Activated T-helper 2 cell treated with anti-CD3 and anti-CD28 coated beads, Interferon-gamma antibody, Interleukin-2, Interleukin-4, amounts not matched to agents 10 μg/mL and 5 μg/mL and 100 μg/mL, durations not matched to agents 14 hours and 24 hours and 36 hours (primary cell): ENCODE measurements at places on chromosomes 7 and 10.

- no peaks in the 10 kb centered on the region for H3K36me3 ChIP-seq
- no peaks in the 10 kb centered on the region for H3K4me1 ChIP-seq
- no peak for DNase-seq
- H3K27me3 ChIP-seq = no peaks in the 10 kb centered on the region
These were observed 311.1 kb upstream of the ADARB2 start for GRCh38 chr10:2048337-2048973.

DNA sequence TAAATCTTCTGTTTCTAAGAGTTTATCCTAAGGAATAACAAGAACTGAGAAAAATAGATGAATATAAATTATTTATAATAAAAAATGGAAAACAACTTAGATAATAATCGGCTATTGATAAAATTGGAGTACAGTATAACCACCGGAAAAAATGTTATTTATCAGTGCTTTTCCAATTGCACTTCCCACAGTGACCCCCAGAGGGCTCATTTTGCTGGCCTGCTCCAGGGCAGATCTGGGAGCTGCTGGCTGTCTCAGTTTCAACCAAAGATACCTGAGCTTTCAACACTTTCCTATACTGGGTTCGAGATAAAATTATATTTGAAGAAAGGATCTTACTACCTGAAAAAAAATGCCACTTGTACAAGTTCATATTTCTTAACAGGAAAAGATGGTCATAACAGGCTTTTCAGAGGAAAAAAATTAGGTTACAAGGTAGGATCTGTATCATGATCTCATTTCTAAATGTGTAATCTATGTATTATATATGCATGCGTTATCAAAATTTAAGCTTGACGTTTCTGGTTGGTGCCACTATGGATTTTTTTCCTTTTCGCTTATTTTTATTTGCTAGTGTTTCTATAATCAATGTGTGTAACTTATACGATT is 165.7 kb downstream of the NPSR1 start:
- H3K27me3 ChIP-seq = no peaks in the 10 kb centered on the region
- H3K27ac ChIP-seq = no peak overlapping the region
- peaks cover 2% of the 10 kb centered on the region for H3K4me1 ChIP-seq
- DNase-seq = no peak

DNA sequence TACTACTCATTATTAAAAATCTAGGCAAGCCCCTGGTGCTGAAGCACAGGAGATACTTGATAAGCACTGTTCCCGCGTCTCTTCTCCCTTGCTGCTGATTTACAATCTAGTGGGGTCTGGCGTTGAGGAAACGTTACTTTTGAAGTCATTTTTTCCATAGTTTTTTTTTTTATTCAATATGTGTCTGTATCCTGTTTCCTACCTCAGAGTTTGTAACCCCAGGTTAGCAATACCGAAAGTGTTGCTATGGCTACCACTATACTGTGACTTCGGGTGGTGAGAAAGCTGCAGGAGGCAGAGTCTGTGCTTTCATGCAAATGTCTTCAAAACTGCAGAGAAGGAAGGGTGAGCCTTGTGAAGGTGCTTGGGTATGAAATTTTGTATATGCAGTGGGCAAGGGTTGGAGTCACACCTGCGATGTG is 458.8 kb upstream of the GHITM start:
- peaks cover 29% of the 10 kb centered on the region for H3K4me1 ChIP-seq
- H3K4me3 ChIP-seq = no peak overlapping the region

DNA sequence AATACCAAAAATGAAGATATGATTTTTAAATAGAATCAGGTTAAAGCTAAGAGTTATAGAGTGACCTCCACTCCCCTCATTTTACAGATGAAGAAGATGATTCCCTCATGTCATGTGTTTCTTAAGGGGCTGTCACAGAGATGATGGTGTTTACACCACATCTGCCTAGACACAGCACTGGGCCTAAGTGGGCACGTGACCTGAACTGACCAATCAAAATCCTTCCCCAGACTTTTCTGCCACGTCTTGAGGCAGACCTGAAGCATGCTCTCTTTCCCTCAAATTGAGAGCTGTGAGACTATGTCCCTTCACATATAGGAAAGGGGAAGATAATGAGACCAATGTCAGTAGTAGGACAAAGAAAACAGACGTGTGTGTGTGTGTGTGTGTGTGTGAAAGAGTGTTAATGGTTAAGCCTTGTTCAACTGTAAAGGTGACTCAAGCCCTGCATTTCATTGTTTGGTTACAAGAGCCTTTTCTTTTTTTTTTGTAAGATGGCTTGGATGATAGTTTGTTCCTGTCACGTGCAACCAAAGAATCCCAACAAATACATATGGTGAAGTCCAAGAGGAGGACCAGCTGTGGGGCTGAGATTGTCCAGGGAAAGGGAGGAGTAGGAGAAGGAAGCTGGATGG is 172.8 kb upstream of the AOAH start:
- no peak overlapping the region for H3K4me3 ChIP-seq
- H3K36me3 ChIP-seq = peaks cover 63% of the 10 kb centered on the region
- no peak for DNase-seq

DNA sequence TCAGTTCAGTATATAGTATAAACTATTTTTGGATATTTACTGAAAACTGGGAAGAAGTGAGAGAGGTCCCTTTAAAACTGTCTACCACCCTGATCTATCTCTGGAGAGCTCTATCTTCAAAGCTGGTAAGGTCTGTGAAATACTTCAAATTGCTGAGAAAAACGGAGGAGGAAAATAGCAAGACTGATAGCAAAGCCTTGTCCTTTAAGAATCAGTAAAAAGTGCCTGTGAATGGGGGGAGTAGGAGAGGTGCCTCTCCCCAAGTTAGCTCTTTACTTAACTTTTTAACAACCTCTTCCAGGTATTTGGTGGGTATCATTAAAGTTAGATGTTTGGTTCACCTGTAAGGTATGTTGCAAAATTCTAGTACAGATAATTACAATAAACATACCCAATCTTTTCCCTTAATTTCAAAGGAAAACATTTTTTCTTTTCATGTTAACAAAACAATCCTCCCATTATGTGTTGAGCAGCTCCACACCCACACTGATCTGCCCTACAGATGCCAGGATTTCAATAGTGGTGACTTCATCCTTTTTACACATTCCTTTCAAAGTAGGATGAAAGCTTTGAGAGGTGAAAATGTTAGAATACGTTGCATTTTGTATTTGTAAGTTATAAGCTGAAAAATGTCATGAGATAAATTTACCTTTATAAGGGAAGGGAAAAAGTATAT is 149.2 kb downstream of the CRPPA start:
- no peak for DNase-seq
- no peaks in the 10 kb centered on the region for H3K36me3 ChIP-seq
- H3K4me3 ChIP-seq = no peak overlapping the region
- H3K4me1 ChIP-seq = peaks cover 10% of the 10 kb centered on the region

DNA sequence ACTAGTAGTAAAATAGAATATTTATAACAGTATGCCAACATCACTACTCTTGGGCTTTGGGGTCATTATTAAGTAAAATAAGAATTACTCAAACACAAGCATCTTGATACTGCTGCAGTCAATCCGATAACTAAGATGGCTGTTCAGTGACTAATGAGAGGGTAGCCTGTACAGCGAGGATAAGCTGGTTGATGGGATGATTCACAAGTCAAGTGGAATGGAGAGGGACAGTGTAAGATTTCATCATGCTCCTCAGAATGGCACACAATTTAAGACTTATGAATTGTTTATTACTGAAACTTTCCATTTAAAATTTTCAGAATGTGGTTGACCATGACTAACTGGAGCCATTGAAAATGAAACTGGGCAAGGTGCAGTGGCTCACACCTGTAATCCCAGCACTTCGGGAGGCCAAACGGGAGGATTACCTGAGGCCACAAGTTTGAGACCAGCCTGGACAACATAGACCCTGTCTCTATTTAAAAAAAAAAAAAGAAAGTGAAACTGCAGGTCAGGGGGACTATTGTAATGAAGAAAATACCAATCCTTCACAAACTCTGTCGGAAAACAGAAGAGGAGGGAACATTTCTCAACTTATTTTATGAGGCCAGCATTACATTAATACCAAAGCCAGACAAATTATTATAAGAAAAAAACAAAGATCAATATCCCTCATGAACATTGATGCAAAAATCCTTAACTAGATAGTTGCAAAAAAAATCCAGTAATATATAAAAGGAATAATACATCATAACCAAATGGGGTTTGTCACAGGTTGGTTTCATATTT is 11.2 kb downstream of the AVL9 start:
- no peak overlapping the region for H3K4me3 ChIP-seq
- H3K27ac ChIP-seq = peak overlapping the region; percentile 79
- H3K4me1 ChIP-seq = peaks cover 28% of the 10 kb centered on the region
- H3K36me3 ChIP-seq = peaks cover 42% of the 10 kb centered on the region

DNA sequence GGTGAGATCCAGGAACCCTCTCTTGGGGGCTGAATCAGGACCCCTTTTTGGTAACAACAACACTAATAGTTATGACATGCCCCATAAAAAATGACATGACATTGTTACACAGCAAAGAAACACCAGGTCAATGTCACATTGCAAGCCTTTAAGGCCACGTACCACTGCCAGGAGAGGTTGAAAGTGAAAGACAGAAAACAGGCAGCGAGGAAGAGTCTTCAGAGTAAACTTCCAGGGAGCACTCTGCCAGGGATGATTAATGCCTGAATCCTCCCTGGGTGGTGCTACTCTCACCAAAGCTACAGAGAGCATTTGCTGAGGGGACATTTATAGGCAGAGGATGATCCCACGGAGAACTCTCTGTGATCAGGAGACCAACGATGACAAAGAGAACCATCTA is 551.6 kb downstream of the CALN1 start:
- no peaks in the 10 kb centered on the region for H3K27me3 ChIP-seq
- no peaks in the 10 kb centered on the region for H3K36me3 ChIP-seq
- H3K27ac ChIP-seq = no peak overlapping the region
- no peak for DNase-seq
- H3K4me3 ChIP-seq = no peak overlapping the region

DNA sequence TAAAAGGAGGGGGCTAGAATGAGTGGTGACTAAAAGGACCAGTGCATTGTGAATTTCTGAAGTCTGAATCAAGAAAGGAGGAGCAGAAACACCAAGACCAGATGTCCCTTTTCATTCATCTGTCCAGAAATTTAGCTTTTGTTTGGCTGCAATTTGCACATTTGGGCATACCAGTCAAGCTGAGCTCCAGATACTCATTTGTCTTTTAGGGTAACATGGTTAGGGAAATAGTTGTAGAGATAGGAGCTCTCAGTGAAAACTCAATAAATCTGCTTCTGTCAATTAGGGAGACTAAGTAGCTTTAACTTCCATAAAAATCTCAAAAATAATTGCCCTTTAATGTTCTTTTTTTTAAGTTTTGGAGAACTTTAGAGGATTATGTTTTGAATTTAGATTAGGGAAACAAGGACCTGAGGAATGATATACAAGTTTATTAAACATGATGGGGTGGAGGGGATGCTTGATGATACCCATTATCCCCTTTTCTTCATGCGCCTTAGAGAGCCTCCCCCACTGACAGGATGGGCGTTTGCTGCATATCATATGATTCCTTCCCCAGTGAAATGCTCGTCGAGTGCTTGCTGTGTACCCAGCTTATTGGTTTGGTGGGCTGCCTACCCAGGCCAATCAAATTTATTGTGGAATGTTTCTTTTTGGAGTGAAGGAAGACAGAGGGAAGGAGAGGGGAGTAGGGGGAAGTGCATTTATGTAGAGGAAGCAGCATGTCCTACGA is 50.7 kb upstream of the RPA3 start:
- no peak overlapping the region for H3K4me3 ChIP-seq
- no peak for DNase-seq
- H3K27ac ChIP-seq = no peak overlapping the region
- H3K4me1 ChIP-seq = peaks cover 30% of the 10 kb centered on the region
- no peaks in the 10 kb centered on the region for H3K36me3 ChIP-seq

DNA sequence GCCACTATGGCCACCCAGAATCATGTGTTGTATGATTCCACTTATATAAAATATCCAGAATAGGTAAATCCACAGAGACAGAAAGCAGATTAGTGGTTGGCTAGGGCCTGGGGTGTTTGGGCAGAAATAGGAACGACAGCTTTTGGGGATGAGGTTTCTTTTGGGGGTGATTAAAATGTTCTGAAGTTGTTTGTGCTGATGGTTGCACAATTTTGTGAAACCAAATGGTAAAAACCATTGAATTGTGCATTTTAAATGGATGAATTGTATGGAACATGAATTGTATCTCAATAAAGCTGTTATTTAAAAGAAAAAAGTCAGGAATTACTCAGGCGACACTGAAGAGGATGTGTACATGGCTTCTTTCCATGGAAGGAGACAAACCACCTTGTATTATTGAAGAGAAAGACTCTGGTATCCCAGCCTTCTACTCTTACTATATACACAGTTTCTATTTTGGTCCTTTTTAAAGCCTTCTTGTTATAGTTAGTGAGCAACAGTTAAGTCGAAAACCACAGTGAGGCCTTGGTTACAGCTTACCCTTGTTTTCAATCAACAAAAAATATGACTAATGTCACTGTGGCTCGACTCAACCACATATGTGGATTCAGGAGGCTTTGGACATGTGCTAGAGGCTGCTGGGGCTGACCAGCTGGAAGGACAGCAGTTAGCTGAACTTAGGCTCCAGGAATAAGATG is 57.1 kb upstream of the KMT2E start:
- H3K4me3 ChIP-seq = peak overlapping the region; percentile 65
- H3K27ac ChIP-seq = peak overlapping the region; percentile 100
- no peaks in the 10 kb centered on the region for H3K27me3 ChIP-seq
- peak; percentile 48 for DNase-seq

DNA sequence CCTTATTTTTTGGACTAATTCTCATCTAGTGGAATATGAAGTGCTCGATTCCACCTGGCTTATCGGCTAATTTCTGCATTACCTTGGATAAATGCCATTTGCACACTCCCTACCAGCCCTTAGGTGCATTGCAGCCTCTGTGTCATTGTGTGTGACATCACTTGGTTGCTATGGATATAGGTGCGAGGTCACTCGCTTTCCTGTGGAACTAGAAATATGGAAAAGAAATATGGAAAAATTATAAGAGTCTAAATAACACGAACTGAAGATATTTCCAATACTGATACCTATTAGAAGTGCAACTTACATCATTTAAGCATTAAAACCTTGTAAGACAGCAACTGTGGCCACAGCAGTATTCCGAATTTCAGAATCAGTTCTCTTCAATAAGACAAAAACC is 2.0 kb downstream of the YWHAG start:
- H3K27me3 ChIP-seq = no peaks in the 10 kb centered on the region
- H3K36me3 ChIP-seq = peaks cover 48% of the 10 kb centered on the region
- peak overlapping the region; percentile 55 for H3K27ac ChIP-seq
- H3K4me1 ChIP-seq = peaks cover 44% of the 10 kb centered on the region
- no peak for DNase-seq

- H3K27me3 ChIP-seq = peaks cover 33% of the 10 kb centered on the region
- peaks cover 3% of the 10 kb centered on the region for H3K4me1 ChIP-seq
- no peak for DNase-seq
- H3K27ac ChIP-seq = no peak overlapping the region
- no peak overlapping the region for H3K4me3 ChIP-seq
These were observed 3.5 kb downstream of the RAMP3 start for GRCh38 chr7:45161138-45161537.

GRCh38 chr7:2796358-2797352 is 47.5 kb downstream of the GNA12 start:
- H3K4me1 ChIP-seq = peaks cover 28% of the 10 kb centered on the region
- H3K27me3 ChIP-seq = no peaks in the 10 kb centered on the region
- no peak for DNase-seq
- no peak overlapping the region for H3K4me3 ChIP-seq
- peaks cover 28% of the 10 kb centered on the region for H3K36me3 ChIP-seq
